ENCODE measurements at places on chromosomes 12 and 14.

- DNase-seq: no peak
Observed at GRCh38 chr12:2578211-2578610, 216.6 kb upstream of the FKBP4 start.

DNA sequence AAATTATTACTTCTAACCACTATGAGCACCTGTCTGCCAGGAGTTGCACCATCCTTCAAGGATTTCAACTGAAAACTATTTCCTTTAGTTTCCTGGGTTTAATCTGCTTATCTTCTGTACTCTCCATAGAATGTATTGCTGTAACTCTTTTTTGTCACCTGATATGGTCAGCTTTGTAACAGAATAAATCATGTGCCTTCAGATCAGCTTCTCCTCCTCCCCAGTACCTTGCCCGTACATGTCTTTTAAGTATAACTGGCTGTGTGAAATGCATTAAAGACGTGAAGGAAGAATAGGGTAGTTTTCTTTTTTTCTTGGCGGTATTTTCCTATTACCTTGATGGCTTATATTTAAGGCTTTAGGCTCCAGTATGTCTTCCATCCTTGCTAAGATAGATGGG, 200.3 kb upstream of the NAV3 start:
- no peak for DNase-seq

- no peak for DNase-seq
Observed at GRCh38 chr14:23057757-23058653, 685 bp upstream of the CDH24 start.

DNA sequence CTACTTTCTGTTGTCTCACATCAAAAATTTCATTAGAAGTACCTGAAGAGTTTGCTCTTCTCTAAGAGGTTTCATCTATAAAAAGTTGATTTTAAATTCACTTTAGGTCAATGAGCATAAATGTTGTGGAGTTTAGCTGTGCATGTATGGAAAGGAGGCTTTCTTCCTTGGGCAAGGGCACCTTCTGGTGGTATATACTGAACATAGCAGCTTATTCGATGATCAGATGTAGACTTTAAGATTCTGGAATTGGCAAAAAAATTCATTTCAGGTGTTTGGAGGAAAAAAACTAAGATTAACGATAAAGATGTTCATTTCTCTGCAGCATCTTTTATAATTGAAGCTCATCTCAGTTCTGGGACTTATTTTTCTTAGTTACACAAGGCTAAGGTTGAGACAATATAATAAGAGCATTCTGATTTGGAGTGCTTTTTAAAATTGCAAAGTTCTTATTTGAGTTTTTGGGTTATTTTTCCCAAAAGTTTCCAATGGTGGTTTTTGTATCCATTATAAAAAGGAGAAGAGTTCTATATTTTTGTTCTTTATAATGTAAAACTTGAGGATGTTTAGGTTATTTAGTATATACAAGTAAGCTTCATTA, 46.8 kb downstream of the TMEM117 start:
- DNase-seq: peak; percentile 73

- no peak for DNase-seq
Observed at GRCh38 chr14:34250959-34251358, 211.1 kb downstream of the SPTSSA start.

GRCh38 chr14:61047021-61047420, 66.0 kb downstream of the SLC38A6 start:
- no peak for DNase-seq

DNA sequence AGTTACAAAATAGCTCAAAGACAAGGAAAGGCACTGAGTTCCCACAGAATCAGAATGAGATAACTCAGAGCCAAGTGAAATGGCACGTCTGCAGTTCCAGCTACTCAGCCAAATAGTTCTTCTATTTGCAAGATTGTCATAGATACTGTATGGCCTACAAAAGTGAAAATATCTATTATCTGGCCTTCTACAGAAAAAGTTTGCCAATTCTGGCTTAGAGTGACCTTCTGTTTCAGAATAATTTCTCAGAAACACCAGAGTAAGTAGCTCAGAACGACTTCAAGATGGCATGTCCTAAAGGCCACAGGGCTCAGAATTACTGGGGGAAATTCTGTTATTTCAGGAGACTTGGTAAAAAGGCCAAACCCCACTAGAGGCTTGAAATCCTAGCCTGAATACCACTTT, 10.7 kb upstream of the RTRAF start:
- no peak for DNase-seq

GRCh38 chr14:104594310-104595046, 10.1 kb downstream of the TMEM179 start:
- DNase-seq: no peak

- no peak for DNase-seq
Observed at GRCh38 chr12:108875682-108876361, 4.1 kb upstream of the DAO start.

GRCh38 chr14:92632546-92633273, 115.7 kb downstream of the LGMN start:
- no peak for DNase-seq

- no peak for DNase-seq
Observed at GRCh38 chr12:2358986-2359658, 306.3 kb downstream of the CACNA1C start.

DNA sequence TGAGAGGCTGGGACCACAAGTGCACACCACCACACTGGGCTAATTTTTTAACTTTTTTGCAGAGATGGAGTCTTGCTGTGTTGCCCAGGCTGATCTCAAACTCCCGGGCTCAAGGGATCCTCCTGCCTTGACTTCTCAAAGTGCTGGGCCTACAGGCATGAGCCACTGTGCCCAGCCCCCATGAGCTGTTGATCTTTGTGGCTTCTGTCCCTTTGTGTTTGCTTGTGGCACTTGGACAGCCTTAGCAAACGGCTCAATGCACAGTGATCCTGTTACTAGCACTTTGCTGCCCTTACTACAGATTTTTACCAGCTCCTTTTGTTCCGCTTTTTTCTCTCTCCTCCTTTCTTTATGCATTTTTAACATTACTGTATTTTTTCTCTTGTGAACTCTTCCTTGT, 25.3 kb upstream of the EVL start:
- no peak for DNase-seq

DNA sequence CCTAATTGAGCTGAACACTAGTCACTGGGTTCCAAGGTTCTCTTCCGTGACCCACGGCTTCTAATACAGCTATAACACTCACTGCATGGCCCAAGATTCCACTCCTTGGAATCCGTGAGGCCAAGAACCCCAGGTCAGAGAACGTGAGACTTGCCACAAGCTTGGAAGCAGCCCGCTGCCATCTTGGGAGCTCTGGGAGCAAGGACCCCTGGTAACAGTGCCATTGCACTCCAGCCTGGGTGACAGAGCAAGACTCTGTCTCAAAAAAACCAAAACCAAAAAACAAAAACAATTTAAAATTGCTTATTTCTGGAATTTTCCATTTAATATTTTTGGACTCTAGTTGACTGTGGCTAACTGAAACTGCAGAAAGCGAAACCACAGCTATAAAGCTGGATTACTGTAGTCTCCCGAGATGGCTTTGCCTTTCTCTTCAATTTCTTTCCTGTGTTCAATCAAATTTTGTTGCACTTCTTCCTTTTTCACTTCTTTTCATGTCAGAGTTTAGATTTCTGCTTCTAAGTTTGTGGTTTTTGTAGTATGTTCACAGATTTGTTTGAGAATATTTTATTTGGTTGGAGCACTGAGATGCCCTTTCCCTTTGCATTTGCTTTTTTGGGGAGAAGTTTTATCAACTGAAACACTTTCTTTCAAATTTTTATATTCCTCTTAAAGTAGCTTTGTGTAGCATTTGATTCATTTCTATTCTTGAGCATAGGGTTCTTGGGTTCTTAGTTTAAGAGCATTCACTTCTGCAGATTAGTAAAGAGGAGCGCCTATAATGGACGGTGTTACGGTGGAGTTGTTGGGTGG, 44.6 kb downstream of the DDHD1 start:
- no peak for DNase-seq

GRCh38 chr14:32087173-32087861, 10.2 kb downstream of the ARHGAP5 start:
- no peak for DNase-seq

- DNase-seq: no peak
Observed at GRCh38 chr12:63804746-63805145, 25.0 kb downstream of the RXYLT1 start.

- no peak for DNase-seq
Observed at GRCh38 chr14:105398726-105399465, 558 bp downstream of the TEX22 start.

DNA sequence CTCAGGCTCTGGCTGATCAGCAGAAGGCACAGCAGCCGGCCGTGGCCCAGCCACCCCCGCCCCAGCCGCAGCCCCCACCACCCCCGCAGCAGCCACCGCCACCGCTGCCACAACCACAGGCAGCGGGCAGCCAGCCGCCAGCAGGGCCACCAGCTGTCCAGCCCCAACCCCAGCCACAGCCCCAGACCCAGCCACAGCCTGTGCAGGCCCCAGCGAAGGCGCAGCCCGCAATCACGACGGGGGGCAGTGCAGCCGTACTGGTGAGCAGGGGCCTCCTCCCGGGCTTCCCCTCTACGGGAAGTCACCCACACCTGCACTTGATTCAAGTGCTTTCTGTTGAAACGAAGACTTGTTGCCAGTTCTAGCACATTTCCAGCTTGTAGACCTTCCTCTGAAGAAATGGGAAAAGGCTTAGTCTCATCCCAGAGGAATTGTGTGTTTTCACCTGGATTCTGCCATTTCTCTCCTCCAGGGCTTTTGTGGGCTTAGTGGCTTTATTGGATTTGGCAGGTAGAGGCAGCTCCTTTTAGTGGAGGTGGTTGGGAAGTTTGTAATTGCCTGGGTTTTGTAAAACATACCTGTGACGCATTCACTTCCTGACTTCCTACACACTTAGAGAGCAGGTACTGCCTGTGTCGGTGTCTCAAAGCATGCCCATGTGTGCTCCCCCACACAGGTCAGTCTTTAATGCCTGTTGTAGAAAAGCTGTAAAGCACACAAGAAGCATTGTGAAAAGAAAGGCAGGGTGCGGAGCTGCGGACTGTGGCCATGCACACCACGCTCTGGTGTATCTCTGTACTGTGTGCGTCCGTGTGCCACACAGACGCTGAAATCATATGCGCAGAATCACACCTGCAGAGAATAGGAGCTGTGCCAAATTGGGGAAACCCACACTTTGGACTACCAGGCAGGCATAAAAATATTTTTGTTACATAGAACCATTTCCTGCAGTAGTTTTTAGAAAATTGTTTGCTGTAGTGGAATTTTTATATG, 90.5 kb downstream of the DDX51 start:
- no peak for DNase-seq

GRCh38 chr12:99372257-99372920, 275.2 kb upstream of the GARIN6 start:
- DNase-seq: no peak

DNA sequence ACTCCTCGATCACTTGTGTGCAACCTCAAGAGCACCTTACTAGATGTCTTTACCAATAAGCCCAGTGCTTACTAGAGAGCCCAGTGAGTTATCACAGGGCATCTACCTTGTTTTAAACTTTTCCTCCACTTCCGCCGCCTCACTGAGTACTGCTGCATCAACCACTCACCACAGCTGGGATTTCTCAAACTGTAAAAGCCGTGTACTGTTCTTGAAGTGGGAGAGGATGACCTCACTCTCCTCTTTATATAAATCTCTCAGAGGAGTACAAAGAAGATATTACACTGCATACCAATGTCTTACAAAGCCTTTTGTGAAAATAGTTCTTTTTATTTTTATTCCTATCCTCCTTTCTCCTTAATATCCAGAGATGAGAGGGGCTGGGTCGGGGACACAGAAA, 94.1 kb downstream of the PLCZ1 start:
- DNase-seq: no peak

DNA sequence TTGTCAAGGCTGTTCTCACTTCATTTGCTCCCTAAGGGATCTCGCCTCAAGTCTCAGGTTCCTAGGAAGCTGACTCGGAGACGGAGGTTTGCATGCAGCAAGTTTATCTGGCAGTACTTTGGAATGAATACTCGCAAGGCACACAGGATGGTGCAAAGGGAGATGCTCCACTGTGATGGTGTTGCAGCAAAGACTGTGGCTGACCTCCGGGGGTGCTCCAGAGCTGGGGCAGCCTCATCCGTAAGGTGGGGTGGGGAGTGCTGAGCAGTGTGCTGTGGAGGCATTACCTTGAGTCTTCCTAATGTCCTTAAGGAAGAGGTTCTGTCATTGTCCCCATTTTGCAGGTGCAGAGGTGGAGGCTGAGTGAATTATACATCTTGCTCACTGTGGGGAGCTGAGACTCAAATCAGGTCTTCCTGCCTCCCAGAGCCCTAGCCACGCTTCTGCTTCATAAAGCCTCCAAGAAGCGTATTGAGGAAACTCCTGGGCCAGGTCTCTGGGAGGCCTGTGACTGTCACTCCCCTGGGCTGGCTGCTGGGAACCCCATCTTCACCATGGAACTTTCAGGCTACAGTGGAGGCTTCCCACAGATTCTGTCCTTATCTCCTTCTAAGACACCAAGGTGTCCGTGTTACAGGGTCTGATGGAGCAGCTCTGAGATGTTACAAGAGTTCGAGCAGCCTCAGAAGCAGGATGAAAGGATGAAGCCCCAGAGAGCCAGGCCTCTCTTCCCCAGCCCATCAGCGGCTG, 39.5 kb downstream of the GALNT16 start:
- no peak for DNase-seq

DNA sequence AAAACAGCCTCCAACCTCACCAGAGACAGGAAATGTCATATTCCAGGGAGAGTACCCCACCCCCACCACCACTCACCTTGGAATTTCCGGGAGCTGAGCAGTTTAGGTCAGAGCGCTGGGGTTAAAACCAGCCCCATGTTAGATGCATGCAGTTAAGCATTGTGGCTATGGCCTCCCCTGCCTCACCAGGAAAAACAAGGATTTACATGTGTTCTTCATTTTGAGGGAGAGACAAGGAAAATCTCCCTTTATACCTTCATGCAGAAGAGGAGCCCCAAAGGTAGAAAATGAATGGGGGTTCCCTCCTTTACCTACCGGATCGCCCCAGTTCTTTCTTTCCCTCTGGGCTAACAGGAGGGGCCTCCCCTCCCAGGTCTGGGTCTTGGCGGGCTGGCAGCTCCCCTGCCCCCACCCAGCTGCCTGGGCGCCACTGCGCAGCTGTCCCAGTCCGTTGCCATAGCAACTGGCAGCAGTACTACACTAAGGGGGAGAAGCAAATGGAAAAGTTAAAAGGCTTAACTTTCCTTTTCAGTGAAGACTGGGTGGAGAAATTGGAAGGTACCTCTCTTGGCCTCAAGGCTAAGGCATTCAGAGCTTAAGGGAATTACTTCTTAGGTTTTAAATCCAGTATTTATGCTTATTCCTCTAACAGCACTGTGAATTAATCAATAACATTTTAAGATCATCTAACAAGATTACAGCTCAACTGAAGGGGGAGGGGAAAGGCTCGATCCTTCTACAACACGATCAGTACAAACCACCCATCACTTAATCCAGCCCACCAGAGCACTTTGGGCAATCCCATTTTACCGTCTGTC, 20.5 kb downstream of the CBX5 start:
- DNase-seq: peak; percentile 84

- no peak for DNase-seq
Observed at GRCh38 chr14:69303086-69303485, 43.1 kb downstream of the GALNT16 start.

All from NCI-H446 (cell line).